Spinal cord (tissue), 10 donors: ENCODE measurements at places on chromosomes 6 and 20.

DNA sequence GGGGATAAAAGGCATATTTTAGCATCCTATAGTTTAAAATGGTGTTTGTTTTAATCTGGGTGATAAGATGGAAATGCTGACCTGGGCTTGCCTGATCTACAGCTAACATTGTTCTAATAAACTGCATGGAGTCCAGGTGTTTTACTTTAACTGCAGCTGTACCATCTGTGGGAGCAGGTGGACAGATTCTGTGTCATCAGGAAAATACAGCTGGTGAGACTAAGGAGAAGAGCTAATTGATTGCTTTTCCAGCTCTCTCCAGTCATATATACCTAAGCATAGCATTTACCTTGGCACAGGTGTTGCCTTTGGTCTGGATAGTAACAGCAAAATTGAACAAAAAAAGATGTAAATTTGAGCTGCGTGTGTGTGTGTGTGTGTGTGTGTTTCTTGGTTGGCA, 31.6 kb downstream of the CBFA2T2 start:
- DNase-seq, result no peak

GRCh38 chr20:10708351-10709185, 34.8 kb upstream of the JAG1 start:
- no peak for DNase-seq

DNA sequence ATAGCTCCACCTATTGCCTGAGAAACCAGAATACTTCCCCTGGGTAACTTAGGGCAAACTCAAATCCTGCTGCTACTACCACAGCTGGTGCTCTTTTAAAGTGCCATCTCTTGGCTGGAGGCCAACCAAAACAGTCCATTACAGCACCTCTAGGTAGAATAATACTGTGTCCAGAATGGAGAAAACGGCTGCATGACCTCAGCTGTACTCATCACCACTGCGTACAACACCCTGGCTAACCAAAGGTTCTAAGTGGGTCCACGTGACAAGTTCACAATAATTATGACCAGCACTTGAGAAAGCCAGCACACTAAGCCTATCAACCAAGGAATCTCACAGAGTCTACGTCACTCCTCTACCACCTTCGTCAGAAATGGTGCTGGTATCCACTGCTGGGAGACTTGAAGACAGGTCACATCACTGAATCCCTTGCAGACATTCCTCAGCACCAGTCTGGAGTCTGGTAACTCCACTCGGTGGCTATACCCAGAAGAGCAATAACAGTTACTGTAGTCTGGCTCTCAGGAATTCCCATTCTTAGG, 40.9 kb upstream of the PKIB start:
- DNase-seq, result no peak

DNA sequence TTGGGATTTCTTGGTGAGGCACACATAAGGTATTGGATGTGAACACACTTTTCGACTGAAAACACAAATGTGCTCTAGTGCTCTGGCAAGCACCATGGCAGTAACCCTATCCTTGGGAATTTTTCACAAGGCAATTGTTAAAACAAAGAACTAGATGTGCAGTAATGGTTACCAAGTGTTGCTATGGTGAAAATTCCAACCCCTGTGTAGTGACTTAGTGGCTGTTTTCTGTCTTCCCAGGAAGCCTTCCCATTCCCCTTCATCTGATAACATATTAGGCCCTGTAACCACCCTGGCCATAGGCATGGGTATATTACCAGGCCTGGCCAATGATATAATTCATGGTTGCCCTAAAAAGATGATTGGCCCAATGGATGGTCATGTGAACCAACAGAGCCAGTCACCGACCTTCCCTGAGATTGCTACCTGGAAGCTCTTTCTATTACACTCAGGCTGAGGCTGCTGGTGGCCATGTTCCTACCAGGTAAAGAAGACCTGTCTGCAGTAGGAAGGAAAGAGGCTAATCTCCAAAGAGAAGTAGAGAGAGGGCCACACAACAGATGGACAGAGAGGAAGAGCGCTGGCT, 4.1 kb downstream of the C20orf202 start:
- DNase-seq, result no peak

- no peak for DNase-seq
Measured at GRCh38 chr6:9621276-9621675, 793.6 kb downstream of the TFAP2A start.

GRCh38 chr6:132960720-132961119, 146.4 kb downstream of the RPS12 start:
- no peak for DNase-seq

- peak; percentile 28 for DNase-seq
Measured at GRCh38 chr6:142700671-142701312, 244.2 kb downstream of the HIVEP2 start.

GRCh38 chr20:47336129-47336754, 20.3 kb downstream of the ZMYND8 start:
- DNase-seq, result peak; percentile 90
